ENCODE measurements at places on chromosomes 12 and 14.
A peak's percentile ranks its signal among the peaks of the same experiment; 100 is the strongest.

DNA sequence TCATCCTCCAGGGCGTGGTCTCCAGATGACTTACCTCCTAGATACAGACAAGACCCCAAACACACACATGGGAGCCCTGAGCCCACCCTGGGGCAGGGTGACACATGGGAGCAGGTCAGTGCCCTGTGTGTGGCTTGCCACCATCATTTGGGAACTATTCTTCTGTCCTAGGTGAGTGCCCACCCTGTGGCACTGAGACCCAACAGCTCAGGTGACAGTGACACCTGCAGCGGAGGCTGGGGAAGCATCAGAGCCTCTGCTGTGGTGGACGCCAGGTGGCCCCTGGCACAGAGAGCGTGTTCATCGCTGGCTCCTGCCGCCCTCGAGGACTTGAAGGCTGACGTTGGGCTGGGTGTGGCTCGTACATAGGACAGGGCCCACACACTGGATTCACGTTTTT, 23.0 kb downstream of the SFSWAP start:
- no peak for DNase-seq

- DNase-seq, result no peak
These were observed 53.3 kb upstream of the CISTR start for GRCh38 chr12:53805067-53805466.

- peak; percentile 11 for DNase-seq
These were observed 15.1 kb upstream of the GRIP1 start for GRCh38 chr12:66693901-66694513.

DNA sequence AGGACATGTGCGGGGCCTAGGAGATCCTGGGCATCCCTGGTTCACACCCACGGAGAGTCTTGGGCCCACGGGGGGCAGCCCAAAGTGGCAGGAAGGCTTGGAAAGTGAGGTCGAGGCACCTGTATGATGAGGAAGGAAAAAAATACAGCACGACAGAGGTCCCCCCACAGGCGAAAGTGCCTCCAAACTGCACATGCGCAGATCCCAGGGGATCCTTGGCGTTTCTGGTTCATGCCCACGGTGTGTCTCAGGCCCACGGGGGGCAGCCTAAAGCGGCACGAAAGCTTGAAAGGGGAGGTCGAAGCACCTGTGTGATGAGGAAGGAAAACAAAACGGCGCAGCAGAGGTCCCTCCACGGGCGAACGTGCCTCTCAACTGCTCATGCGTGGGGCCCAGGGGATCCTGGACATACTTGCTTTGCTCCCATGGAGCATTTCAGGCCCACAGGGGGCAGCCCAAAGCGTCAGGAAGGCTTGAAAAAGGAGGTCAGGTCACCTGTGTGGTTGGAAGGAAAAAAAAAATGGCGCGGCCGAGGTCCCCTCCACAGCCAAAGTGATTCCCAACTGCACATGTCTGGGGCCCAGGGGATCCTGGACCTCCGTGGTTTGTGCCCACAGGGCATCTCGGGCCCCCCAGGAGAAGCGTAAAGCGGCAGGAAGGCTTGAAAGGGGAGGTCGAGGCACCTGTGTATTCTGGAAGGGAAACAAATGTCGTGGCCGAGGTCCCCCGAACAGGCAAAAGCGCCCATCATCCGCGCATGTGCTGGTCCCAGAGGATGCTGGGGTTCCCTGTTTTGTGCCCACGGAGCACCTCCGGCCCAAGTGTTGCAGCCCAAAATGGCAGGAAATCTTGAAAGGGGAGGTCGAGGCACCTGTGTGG, 582.6 kb downstream of the ALG10 start:
- no peak for DNase-seq

GRCh38 chr14:92033906-92034687, 5.8 kb downstream of the TRIP11 start:
- no peak for DNase-seq

GRCh38 chr14:104087505-104087904, 2.0 kb downstream of the ASPG start:
- DNase-seq, result no peak

- no peak for DNase-seq
These were observed 186.1 kb upstream of the EEA1 start for GRCh38 chr12:93115198-93115601.

GRCh38 chr12:74620921-74621320, 83.3 kb downstream of the ATXN7L3B start:
- no peak for DNase-seq

DNA sequence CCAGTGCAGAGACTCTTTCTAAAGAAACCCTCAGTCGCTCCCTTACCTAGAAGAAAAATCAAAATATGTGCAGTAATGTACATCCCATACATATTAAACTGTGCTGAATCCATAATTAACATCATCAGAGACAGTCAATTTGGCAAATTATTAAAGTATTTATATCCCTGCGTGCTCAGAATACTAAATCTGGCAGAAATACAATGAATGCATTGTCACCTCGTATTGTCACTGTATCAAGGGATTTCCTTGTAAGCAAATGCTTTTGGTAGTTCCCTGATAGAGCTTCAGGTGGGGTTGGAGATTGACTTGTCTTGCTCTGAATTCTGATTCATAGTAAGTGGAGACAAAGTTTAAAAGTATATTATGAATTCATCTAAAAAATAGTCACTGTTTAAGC, 319.1 kb downstream of the PPFIA2 start:
- no peak for DNase-seq

DNA sequence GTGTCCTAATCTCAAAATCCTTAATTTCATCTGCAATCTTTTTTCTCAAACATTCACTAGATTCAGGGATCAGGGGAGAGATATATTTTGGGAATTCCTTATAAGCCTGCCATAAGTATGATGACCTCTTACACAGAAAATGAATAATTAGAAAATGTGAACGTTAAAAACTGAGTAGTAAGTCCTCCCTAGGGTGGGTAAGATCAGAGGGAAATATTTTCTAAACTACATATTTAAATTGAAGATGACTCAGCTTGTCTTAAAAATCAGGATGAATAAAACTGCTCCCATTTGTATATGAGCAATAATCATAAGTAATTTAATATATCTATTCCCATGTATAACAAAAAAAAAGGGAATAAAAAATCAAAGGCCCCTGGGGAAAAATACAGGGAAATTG, 935.5 kb downstream of the TMTC2 start:
- no peak for DNase-seq

GRCh38 chr14:71521238-71522135, 410.7 kb upstream of the RGS6 start:
- no peak for DNase-seq

DNA sequence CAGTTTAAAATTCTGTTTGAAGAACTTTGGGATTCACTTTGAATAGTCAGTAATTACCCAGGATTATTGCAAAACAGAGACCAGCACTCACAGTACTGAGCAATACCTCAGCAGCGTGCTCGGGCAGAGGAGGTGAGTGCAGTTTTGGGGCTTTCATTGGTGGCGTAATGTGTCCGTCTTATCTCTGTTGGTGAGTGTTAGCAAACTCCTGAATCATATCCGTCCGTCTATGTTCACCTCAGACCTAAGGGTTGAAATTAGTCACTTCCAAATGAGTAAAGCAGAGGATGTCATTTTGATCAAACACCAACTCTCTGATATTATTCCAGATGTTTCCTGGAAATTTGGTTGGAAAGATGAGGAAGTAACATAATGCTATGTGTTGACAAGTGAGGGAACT, 82.8 kb downstream of the BORCS5 start:
- DNase-seq, result no peak

DNA sequence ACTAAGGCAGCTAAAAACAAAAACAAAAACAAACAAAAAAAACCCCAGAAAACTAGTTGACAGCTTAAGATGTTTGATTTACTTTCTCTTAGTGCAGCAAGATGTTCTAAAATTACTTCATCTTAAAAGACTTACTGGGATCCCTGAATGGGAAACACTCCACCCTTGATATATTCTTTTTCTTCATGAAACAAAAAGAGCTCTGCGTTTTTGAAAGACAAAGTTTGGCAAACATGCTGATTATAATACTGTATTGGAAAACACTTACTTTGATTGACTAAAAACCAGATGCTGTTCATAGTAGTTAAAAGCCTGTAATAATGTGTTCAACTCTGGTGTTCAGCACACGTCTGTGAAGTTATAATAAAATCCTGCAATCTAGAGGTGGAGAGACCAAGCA, 136.8 kb downstream of the SRGAP1 start:
- no peak for DNase-seq

DNA sequence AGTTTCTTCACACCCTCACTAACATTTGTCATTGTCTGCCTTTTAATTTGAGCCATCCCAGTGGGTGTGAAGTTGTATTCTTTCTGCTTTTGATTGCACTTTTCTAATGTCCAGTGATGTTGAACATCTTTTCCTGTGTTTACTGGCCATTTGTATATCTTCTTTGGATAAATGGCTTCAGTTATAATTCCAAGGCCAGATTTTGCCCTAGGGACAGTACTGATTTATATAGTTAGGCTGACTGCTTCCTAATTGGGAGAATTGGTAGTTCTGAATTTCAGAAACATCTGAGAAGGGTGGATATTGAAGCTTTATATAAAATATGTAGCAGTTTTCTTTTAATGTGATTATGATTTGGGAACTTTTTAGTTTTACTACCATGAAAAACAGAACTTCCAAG, 97.4 kb downstream of the BORCS5 start:
- no peak for DNase-seq

GRCh38 chr12:85920324-85920947, 46.3 kb downstream of the NTS start:
- DNase-seq, result no peak

GRCh38 chr14:92386637-92387036, 63.7 kb downstream of the SLC24A4 start:
- DNase-seq, result no peak

DNA sequence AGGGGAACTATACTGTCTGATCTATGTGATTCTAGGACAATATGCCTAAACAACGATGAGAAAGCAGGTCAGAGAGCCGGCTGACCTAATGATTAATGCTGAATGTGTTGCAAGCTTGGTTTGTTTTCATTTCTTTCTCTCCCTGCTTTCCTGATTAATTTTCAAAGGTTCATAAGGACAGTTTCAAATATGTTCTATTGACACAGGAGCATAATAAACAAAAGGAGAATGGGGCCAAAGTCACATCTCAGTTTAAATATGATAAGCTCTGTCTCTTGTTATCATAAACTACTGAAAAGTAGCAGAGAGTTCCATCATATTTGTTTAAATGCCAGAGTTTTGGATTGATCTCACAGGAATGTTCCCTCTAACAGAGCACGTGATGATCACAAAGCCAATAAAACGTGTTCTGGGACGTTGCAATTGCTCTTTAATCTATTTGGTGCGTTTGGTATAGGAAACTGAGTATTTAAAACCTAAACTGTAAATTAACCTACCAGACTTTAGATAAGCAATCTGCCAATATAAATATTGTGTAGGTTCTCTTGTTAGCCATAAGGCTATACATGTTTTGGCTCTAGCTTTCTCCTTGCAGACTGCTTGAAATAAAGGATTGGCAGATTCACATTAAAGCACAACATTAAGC, 3.7 kb upstream of the HSD17B6 start:
- DNase-seq, result no peak

- no peak for DNase-seq
These were observed 7.2 kb downstream of the MVK start for GRCh38 chr12:109580684-109581333.

- no peak for DNase-seq
These were observed 15.8 kb downstream of the CCND2 start for GRCh38 chr12:4289231-4289878.

DNA sequence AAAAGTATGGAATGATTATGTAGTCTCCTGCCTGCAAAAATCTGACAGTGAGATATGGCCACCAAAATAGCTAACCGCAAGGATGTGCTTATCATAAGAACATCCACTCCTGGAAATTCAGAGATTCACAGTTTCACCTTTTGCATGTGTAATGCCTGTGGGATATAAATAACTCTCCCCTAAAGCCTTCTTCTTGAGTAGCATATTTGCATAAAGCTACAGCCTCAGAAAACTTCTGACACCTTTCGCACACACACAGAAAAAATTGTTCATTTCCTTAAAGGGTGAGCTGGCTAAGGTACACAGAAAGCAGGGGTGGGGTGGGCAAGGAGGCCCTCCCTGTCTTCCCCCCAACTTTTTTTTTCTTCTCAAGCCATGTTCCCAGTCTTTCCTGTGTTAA, 3.1 kb upstream of the IGF1 start:
- DNase-seq, result peak; percentile 26

DNA sequence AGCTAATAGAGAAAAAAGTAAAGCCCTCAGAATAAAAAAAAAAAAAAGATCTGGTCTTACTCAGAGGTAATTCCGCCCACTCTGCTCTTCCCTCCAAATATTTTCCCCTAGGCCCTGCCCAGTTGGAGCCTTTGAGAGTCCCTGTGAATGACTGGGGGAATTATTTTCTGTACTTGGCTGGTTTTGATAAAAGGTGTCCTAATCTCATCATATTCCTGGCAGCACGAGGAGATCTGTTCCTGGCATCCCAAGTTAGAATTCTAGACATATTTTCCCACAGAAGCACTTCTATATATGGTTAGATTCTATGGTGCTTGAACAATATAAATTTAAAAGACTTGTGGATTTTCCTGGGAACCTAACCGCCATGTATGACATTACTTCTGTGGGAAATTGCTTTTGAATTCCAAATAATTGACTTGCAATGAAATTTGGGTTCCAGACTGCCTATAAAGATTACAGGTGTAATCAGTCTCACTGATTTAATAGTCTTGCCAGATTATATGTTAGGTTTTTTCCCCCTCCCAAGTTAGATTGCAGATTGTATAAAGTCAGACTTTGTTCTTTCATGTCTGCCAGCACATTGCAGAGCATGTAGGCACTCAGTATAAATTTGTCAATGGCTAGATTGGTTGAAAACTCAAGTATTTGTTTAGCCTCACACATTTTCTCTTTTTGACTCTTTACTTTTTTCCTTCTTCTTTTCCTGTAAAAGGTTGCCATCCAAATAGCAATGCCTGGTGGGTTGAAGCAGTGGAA, 12.3 kb downstream of the GPX2 start:
- no peak for DNase-seq

- peak; percentile 73 for DNase-seq
These were observed 4.9 kb upstream of the GPR132 start for GRCh38 chr14:105069871-105070759.

All from stimulated activated naive CD8-positive, alpha-beta T cell treated with anti-CD3 and anti-CD28 coated beads, Interleukin-15, amount 100 ng/mL, for 72 hours (primary cell).